ENCODE measurements at places on chromosomes 7 and 10.

DNA sequence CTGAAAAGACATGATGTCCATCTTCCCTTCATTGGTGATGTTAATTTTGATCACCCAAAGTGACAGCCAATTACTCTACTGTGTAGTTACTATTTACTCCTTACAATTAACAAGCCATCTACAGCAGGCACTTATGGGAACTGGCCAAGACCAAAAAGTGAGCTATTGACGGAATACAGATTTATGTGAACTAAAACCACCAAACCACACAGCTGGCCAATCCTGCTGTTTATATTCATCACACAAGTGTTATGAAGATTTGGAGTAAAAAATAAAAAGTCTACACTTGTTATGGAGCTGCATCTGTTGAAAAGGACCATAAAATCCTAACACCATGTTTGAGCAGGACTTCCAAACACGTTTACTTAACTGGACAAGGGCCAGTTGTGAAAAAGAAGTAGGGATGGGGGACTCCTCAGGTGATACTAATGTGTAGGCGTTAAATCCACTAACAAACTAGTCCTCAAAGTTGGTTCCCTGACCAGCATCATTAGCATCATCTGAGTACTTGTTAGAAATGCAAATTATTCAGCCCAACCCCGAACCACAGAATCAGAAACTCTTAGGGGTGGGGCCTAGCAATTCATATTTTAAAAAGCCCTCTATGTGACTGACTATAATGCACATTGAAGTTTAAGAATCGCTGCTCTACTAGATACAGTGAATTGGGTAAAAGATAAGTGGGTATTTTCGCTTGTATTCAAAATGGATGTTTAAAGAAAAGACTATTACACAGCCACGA lies 11.6 kb downstream of the MCMBP start:
- no peak for DNase-seq

- no peak for DNase-seq
Measured at GRCh38 chr10:89263091-89263490, 11.5 kb upstream of the LIPA start.

- no peak for DNase-seq
Measured at GRCh38 chr10:22460101-22460500, 114.8 kb downstream of the SPAG6 start.

GRCh38 chr10:50395851-50396250 lies 144.5 kb upstream of the ASAH2 start:
- DNase-seq, result no peak

- DNase-seq, result no peak
Measured at GRCh38 chr7:55052081-55052480, 33.3 kb downstream of the EGFR start.

- DNase-seq, result no peak
Measured at GRCh38 chr7:52269669-52270068, 765.8 kb upstream of the POM121L12 start.

DNA sequence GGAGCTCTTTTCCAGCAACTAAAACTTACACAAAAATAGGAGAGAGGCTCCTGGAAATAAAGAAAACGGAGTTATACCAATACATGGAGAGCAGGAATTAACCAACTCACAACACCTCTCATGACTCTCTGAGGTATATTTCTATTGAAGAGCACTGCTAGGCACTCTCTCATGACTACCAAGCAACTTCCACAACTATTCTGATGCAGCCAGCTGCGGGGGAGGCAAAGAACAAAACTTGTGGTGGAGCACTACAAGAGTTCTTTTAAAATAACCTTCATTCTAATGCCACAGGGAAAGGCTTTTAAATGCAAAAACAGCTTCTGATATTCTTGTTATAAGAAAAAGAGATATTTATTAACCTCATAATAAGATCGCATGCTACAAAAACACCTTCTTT lies 140.7 kb downstream of the SLC25A13 start:
- no peak for DNase-seq

DNA sequence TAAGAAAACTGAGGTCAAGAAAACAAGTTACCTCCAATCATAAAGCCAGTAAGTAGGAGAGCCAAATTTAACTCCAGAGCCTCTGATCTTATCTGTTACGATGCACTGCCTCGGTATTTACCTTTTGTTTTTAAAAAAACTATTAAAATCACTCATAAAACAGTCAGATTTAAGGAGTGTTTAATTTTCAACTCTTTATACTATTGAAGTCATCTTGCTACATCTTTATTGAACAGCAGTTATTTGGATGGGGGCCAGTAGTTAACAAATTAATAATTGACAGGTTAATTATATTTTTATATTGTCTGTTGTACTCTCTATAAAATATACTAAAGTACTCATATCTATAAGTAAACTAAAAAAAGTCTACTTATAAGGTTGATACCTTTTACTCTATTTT lies 24.6 kb downstream of the ADIRF start:
- no peak for DNase-seq

DNA sequence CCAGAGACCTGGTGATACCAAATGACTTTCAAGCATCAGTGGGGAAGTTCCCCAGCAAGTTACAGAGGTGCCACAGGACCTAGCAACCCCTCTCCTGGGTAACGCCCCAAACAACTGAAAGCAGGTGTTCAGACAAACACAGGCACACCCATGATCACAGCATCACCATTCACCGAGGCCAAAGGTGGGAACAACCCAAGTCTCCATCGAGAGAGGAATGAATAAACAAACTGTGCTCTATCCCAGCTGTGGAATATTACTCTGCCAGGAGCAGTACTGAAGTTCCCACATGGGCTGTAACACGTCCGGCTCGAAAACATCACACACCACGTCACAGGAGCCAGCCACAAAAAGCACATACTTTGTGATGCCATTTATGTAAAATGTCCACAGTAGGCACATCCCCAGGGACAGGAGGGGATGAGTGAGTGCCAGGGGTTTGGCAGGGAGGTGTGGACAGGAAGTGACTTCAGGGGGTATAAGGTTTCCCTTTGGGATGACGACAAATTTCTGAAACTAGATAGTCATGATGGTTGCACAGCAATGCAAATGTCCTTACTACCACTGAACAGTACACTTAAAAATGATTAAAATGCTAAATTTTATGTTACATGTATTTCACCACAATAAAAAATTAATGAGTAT lies 222.8 kb downstream of the TNS3 start:
- DNase-seq, result no peak

- no peak for DNase-seq
Measured at GRCh38 chr7:50182759-50183158, 89.7 kb upstream of the ZPBP start.

DNA sequence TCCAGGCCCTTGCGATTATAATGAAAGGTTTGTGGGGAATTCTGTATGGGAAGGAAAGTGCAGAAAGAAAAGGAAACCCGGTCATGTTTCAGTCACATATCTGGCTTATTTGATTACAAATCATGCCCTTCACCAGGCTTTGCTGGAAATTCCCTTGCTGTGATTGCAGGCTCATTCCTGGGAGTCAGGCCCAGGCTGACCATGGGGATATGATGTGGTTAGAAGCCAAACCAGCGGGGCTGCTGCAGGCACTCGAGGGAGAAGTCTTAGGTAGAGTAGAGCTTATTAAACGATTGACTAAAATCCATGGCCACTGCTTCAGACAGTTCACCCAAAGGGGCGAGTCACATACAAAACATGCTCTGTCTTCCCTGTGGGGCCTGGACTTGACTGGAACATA lies 16.2 kb downstream of the PKD1L1 start:
- DNase-seq, result no peak

DNA sequence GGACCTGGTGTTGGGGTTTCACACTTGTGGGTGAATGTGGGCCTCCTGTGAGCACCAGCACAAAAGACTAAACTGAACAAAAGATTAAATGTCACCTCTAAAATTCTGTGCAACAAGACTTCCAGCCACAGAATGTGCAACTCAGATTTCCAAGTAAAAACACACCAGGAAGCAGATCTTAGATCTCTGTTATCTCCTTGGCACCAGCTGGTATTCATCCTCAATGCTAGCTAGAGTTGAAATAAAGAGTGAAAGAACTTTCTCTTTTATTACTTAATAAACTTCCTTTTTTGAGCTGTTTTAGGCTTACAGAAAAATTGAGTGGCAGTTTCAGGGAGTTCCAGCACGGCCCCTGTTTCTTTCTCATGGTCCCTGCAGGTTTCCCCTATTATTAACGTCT lies 40.2 kb downstream of the EGFR start:
- no peak for DNase-seq

DNA sequence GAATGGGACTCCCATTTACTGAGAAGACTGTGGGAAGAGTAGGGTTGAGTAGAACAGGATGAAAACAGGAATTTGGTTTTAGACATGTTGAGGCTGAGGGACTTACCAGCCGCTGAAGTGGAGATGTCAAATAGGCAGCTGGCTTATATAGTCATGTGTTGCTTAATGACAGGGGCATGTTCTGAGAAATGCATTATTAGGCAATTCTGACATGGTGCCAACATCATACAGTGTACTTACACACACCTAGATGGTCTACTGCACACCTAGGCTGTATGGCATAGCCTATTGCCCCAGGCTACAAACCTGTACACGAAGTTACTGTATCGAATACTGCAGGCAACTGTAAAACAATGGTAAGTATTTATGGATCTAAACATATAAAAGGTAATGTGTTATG lies 17.5 kb downstream of the ARL3 start:
- DNase-seq, result no peak

- no peak for DNase-seq
Measured at GRCh38 chr10:24556126-24556749, 167.4 kb downstream of the ARHGAP21 start.

DNA sequence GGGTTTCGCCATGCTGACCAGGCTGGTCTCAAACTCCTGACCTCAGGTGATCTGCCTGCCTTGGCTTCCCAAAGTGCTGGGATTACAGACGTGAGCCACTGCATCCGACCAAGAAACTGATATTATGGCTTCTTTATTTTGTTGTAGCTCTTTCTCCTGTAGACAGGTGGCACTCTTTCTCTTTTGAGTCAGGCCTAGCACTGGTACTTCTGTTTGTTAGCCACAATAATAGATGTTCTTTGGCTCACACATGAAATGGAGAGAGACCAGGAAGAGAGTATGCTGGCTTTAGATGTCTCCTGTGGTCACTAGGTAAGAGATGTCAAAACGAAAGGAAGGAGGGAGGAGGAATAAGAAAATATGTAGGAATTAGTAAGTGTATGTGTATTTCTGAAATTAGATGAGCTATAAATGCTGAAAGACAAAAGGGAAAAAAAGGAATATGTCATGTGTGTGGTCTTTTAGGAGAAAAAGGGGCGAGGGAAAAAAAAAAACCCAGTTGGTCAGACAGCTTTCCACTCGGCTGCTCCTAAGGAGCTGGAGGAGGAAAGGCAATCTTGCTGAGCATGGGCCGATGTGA lies 78.7 kb downstream of the CLEC2L start:
- no peak for DNase-seq

GRCh38 chr10:43939939-43940820 lies 291.5 kb upstream of the ZNF32 start:
- no peak for DNase-seq

GRCh38 chr10:27611744-27612550 lies 107.8 kb downstream of the RAB18 start:
- no peak for DNase-seq

DNA sequence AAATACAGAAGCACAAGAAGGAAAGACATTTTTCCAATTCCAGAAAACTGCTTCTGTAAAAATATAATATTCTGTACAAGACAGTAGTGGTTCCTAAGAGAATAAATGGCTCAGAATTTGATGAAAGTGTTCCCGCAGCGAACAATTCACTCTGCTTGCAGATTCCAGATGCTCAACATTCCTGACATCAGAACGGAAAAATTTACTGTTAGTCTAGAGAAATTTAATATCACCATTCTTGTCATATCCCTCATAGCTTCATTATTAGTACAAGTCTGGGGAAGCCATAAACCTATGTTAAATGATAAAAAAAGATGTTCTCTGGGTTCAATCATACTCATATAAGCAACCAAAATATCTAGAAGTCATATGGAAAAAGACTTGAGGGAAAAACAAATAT lies 83.6 kb downstream of the MPP7 start:
- peak; percentile 33 for DNase-seq

GRCh38 chr7:4040109-4040928 lies 641.8 kb upstream of the FOXK1 start:
- DNase-seq, result no peak

- no peak for DNase-seq
Measured at GRCh38 chr10:121080281-121080891, 229.2 kb downstream of the WDR11 start.

DNA sequence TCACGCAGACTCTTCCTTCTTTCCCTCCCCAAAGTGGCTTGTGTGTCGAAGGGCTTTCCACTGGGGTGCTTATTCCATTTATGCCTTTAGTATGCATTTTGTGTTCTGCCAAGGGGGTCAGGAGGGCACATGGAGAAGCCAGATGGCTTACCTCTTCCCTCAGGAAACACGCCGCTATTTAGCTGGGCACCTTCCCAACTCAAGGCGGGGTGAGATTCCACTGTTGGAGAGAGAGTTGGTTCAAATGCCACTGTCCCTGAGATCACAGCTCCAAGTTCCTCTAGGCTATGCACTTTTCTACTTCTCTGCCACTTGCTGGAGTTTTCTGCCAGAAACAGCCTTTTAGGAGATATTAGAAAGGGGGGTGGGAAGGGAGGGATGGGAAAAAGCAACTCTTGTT lies 1091.8 kb downstream of the LRMDA start:
- no peak for DNase-seq

DNA sequence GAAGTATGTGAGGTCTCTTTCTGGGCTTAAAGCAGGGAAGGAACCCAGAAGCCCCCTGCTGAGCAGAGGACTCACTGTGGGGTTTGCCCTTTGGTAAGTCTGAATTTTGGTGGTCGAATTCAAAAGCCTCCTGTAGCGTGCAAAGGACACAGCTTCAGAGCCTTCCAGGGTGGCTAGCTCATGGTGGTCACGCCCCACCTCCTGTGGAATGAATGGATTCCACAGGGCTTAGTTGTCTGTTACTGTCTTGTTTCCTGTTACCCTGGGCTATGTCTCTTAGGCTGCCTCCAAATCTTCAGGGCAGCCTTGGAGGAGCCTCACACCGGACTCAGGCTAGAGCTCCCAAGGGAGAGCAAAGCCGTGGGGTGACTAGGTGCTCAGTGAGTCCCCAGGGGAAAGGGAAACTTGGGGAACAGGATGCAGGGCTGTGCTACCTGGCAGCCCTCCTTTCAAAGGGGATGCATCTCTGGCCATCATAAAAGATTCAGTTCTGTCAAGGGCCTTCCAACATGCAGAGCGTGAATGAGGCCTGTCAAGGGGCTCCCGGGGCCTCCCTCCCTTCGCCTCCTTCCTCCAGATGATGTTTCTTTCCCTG lies 211.7 kb downstream of the CCSER2 start:
- peak; percentile 62 for DNase-seq

DNA sequence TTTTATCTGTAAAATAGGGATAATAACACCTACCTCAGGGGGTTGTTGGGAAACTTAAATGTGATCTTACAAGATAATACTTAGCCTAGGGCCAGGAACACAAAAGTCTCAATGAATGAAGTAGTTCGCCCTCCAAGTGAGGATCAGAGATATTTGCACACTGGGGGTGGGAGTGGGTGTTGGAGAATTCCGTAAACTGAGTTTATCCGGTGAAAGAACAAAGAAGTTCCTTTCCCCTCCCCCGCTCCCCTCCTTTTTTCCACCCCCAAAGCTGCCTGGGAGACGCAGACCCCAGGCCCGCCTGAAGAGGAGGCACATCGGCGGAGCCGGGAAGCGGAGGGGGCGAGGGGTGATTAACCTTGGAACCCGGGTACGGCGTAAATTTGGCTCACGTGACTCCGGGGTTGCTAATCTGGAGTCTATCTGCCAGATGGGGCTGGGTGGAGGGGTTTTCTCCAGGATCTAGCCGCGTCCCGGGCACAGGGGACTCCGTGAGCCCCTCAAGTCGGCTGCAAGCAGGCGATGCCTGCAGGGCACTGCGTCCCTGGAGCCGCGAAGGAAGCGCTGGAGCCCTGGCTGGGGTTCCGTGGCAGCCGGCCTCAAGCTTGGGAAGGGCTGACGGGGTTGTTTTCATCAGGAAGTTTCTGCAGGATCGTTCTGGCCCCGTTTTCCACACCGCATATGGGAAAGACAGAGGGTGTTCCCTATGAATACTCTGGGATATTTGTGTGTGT lies 1.4 kb upstream of the PODXL start:
- DNase-seq, result no peak
